Stimulated activated CD4-positive, alpha-beta T cell treated with anti-CD3 and anti-CD28 coated beads, TNF-alpha, amount 100 ng/mL, for 48 hours (primary cell): ENCODE measurements at places on chromosomes 11 and 22.
A peak's percentile ranks its signal among the peaks of the same experiment; 100 is the strongest.

DNA sequence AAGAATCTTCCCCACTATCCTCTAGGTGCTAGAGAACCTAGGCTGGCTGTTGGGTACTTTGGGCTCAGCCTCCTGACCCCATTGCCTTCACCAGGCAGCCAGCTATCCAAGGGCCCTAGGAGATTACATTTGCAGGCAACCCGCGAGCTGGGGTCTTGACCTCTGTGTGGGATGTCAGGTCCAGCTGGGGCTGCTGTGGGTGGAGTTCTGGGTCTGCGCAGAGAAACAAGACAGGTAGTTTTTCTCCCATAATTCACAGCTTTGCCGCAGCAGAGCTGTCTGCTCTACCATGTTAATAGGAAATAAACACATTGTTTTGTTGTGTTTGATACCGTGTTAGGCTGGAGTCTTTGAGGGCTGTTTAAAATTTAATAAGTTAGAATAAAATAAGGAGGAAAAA lies 142.8 kb upstream of the PLET1 start:
- no peak for DNase-seq

GRCh38 chr11:94525546-94526324 lies 13.5 kb downstream of the C11orf97 start:
- DNase-seq, result no peak

DNA sequence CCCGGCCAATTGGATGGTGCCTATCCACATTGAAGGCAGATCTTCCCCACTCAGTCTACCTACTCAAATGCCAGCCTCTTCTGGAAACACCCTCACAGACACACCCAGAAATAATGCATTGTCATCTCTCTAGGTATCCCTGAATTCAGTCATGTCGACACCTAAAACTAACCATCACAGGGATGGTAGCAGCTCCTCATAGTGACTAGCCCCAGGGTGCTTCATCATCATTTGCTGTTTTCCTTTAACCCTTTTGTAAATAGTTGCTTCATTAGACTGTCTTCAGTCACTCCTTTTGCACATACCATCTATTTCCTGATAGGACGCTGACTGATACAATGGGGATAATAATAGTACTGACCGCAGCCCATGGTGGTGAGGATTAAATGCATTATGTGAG lies 18.8 kb upstream of the AMOTL1 start:
- DNase-seq, result no peak

DNA sequence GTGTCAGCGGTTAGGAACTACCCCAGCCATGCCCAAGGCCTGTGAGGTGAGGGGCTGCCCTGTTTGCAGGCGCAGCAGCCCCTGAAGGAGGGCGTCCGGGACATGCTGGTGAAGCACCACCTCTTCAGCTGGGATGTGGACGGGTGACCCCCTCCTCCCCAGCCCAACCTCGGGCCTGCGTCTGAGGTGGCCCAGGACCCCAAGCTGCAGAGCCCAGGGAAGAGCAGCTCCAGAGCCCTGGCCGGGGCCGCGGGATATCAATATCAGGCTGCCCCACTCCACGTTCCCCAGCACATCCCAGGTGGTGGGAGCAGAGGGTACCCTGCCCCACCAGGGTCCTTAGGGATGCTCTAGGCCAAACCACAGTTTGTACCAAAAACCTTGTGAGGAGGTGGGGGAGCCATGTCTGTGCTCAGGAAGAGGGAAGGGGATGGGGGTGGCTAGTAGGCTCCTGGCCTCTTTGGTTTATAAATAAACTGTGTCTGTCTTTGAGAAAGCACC lies 39.3 kb downstream of the SGSM3 start:
- no peak for DNase-seq

- DNase-seq, result no peak
Measured at GRCh38 chr11:8691601-8692000, 9.0 kb downstream of the RPL27A start.

DNA sequence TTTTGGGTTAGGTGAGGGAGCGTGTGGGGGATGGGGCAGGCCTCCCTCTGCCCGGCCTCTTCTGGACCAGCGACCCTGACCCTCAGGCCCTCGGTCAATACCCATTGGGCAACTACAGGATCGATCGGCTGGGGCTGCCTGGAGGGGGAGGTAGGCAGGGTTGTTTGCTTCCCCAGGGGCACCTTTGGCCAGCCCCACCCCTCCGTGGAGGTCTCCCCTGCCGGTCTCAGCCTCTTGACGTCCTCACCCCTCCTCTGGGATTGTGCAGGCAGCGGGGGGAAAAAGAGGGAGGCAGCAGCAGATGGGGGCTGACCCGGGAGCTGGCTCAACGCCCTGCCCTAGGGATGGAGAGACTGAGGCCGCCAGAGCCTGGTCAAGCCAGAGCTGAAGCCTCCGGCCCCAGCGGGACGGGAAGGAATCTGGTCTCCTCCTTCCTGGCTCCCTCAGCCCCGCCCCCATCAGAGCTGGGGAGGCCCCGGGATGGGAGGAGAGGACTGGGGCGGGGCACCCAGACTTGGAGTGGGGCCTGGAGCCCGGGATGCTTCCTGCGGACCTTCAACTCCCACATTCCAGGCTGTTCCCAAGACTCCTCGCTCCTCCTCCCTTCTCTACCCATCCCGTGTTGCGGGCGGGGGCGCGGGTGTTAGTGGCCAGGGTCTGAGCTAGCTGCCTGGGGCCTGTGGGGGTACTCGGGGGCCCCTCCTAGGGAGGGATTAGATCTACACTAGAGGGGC lies 14.4 kb upstream of the CDC42EP1 start:
- DNase-seq, result no peak

DNA sequence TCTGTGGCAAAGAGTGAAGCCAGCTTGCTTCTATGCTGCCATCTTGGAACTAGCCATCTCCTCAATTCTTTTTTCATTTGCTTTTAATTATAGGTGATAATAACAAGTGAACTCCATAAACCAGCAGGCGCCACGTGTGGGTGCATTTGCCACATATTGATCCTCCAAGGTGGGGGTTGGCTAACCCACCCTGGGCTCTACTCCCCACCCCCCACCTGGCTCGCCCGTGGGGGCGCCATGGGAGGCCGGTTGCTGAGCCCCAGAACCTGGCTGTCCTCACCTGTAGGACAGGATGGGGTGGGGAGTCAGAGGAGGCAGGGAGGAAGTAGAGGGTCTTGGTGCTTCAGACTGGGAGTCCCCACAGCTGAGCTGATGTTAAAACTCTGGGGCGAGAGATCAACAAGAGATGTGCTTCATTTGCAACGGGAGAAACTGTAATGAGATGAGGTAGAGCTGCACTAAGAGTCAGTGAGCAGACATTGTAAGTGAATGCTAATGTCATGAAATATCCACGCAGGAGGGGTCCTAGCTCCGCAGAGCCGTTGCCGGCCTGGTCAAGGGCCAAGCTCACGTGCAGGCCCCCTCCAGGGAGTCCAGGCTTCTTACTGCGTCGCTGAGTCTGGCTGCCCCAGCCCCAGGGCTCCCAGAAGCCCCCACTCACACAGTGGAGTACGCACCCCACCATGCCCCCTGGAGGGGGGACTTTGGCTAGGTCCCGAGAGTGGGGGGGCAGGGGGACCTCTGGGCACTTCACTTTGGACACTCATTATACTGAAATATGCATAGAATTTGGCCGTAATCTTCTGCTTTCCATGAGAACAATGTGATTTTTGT lies 59.4 kb downstream of the BRD1 start:
- DNase-seq, result no peak

GRCh38 chr22:42621505-42622002 lies 6.9 kb upstream of the POLDIP3 start:
- peak; percentile 26 for DNase-seq

DNA sequence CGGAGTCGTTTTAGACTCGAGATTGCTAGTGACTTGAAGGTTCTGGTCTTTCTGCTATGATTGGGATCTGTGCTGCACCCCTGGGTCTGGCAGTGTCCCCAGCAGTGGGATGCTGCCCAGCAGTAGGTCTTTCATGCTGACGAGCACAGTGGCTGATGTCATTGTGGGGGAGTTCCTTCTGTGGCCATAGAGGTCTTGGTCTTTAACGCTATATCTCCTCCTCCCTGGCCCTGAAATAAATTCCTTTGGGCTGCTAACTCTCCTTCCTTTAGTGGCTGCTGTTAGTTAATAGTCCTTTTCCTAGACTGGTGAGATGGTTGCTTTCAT lies 136.3 kb downstream of the TEAD1 start:
- no peak for DNase-seq

DNA sequence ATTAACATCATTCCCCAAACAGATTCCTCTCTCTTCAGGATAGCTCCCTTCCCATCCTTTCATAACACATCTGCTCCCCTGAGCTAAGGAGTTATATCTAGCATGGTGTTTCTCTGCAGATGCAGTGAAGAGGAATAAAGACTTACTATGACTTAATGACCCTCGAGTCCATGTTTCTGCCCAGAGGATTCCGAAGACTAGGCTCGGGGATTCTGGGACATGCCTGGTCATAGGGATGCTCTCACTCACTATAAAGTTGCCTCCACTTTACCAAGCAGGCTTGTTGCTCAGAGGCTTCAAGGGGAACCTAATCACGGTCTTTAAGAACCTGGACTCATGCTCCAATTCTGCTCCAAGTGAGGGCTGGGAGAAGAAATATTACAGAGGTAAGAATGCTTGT lies at the start of gene OR52E4:
Gene OR52E4 (plus strand): TSS at position 301 of the 400 bp plus-strand sequence. CDS start 3,664 bp downstream, outside the sequence.
- no peak for DNase-seq

- DNase-seq, result no peak
Measured at GRCh38 chr22:27073601-27074425, 416.4 kb downstream of the MIAT start.
